ENCODE measurements at places on chromosomes 2 and 18. TPM values are rescaled to one million over a fixed set of nuclear protein-coding genes. Genes with fewer than 3 reads are reported as not detected.
A peak's percentile ranks its signal among the peaks of the same experiment; 100 is the strongest.

- DNase-seq, result peak; percentile 37
These were observed 84.9 kb downstream of the BCL11A start for GRCh38 chr2:60468382-60469085.

DNA sequence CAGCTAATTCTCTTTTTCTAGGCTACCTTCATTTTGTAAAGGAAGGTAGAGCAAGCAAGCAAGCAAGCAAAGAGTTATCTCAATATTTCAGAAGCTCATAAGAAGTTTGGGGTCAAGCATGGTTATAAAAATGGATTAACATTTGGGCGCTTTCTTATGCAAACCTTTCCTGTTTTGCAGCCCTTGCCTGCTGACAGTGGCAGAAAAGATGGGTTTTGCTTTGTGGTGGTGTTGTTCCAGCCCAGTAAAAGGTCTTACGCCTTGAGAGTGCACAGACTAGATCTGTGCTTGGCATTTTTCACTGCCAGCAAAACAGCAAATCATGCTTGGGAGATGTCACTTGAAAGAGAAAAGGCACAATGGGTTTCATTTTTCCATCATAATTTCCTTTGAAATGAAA is 1320.6 kb upstream of the CELF4 start:
- DNase-seq, result no peak

- no peak for DNase-seq
These were observed 442.2 kb upstream of the ID2 start for GRCh38 chr2:8239531-8240088.

DNA sequence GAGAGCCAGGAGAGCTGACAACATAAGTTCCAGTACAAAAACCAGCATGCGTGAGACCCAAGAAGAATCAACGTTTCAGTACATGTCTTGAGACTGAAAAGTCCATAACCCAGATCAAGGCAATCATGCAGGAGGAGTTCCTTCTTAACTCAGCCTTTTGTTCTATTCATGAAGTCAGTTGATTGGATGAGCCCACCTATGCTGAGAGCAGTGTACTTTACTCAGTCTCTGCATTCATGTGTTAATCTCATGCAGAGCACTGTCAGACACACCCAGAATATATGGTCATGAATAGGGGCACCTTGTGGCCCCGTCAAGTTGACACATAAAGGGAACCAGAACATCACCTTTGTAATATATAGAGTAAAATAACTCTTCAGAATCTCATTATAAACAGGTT is 653.6 kb upstream of the CNTNAP5 start:
- DNase-seq, result no peak

GRCh38 chr2:108934583-108935245 is 54.3 kb downstream of the EDAR start:
- DNase-seq, result no peak

DNA sequence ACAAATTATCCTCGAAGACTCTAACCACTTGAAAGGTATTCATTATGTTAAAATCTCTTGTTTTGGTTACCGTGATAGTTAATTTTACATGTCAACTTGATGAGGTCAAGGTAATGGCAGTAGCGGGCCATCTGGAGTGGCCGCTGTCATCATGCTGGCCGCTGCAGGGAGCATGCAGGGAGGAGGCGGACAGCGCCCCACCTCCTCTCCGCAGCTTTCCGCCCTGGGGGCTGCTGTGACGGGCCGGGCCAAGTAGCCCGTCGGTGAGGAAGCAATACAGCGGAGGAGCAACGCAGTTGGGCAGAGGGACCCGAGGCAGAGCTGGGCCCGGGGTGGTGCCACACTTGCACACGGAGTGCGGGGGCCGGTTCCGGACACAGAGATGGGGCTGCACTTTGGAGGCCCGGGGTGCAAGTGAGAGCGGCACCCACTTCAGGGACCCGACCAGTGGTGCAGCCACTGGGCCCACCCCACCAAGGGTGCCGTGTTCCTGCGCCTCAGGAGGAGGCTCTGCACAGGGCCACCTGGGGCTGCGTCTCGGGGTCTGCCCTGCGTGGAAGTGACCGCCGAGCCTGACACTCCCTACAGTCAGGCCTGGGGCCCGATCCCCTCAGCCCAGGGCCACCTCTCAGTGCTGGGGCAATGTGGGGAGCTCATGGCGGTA is 452.4 kb downstream of the LRATD1 start:
- DNase-seq, result no peak

DNA sequence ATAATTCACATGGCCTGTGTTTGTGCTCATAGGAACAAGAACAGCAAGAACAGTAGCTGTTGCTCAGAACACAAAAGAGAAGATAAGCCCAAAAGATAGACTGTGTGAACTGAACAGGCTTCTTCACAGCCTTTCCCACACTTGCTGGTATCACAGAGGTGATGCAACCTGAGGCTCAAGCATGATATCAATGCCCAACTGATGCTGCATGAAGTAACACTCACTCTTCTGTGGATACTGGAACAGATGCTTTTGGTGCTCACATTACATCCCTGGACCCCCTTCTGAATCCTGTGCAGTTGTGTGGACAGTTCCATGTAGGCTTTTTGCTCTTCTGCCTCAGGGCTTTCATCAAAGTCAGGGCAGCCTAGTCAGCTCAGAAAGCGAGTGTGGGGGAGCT is 88.4 kb upstream of the RND3 start:
- DNase-seq, result no peak

DNA sequence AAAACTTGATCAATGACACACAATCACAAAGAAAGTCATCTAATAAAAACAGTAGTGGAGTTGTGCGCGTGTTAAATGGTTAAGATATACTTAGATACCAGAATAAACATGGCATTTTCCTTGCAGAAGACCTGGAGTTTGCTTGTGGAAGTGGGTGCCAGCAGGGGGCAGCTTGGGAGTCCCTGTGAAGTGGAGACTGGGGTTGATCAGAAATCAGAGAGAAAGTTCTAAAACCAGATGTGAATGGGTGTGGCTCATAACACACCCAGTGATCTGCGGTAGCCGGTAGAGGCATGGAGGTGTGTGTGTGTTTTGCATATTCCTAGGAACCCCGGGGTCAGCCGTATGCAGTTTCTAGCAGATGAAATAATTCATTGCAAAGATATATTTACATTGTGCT is 300.1 kb upstream of the TRIB2 start:
- DNase-seq, result no peak

DNA sequence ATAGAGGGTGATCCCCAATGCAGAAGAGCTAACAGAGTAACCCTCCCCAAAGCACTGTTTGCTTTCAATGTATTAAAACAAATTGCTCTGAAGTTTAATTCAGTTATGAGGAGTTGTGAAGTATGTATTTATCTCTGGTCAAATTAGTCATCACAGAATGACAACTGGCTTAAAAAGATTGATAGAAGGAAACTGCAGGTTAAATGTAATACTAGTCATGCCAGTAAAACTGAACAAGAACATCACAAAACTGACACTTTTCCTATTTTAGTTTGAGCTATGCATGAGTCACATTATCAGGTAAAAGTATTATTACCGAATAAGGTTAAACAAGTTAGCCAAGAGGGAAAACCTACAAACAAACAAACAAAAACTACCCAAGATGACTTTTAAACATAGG is 99.0 kb upstream of the ACVR1C start:
- no peak for DNase-seq

DNA sequence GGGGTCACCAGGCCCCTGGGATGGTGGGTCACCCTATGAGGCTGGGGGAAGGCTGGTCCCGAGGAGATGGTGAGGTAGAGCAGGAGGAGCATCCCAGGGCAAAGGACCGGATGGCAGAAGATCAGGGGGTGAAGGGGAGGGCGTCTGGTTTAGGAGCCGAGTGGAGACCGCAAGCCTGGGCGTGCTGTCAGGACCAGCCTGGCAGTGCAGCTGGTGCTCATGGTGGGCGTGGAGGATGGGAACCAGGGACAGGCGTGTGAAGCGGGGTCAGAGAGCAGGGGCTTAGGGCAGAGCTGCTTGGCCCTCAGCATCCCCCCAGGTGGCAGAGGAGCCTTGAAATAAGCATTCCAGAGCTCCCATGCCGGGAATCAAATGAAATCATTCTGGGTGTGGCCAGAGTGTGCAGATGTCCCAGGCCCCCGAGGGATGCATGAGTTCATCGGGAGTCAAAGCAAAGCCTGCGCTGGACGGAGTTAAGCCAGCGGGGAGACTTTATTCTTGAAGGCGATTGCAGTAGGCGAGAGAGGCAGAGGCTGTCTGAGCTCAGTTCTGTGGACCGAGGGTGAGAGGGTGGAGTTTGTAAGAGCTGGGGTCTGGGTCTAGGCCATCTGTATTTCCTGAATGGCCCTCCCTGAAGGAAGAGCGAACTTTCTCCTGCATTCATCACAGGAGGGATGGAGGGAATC is 33.1 kb upstream of the MBP start:
- no peak for DNase-seq

- DNase-seq, result no peak
These were observed 12.0 kb upstream of the GALM start for GRCh38 chr2:38653715-38654527.

GRCh38 chr2:128789776-128790455 is 471.2 kb upstream of the HS6ST1 start:
- no peak for DNase-seq

- DNase-seq, result no peak
These were observed 142.3 kb downstream of the ABCA12 start for GRCh38 chr2:214995926-214996670.

- no peak for DNase-seq
These were observed 34.3 kb downstream of the DSG4 start for GRCh38 chr18:31410716-31411483.

- DNase-seq, result no peak
These were observed 702.2 kb downstream of the ERBB4 start for GRCh38 chr2:211836409-211836808.

The CASP8 gene
- 12.9 TPM for total RNA-seq

The STPG4 gene
- total RNA-seq, result not detected

The TCF23 gene
- total RNA-seq, result not detected

The MBD1 gene
- total RNA-seq, result 54.4 TPM

The FSHR gene
- not detected for total RNA-seq

The MDH1B gene
- total RNA-seq, result not detected

Measured in HFFc6 (cell line).